ENCODE measurements at places on chromosomes 1 and 21.

- DNase-seq: no peak
Measured at GRCh38 chr1:245877976-245878375, 629.1 kb downstream of the SMYD3 start.

DNA sequence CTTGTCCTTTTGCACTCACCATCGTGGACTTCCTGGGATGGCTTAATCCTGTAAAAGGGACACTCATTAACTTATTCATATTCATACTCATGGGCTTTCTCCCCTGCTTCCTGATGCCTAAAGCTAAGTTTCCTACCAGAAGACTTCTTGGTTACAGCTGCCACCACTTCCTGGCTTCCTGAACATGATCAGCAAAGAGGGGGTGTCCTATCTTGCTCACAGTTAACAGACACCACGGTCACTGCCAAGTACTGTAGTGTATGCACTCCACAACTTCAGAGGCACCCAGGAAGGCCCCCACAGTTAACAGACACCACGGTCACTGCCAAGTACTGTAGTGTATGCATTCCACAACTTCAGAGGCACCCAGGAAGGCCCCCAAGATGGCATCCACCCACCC lies 177.8 kb downstream of the SIPA1L2 start:
- no peak for DNase-seq

- DNase-seq: no peak
Measured at GRCh38 chr1:202649553-202650392, 60.5 kb downstream of the SYT2 start.

GRCh38 chr21:38861056-38861455 lies 55.3 kb downstream of the ETS2 start:
- DNase-seq: no peak

GRCh38 chr1:90761781-90762589 lies 44.9 kb upstream of the BARHL2 start:
- DNase-seq: no peak

Data from stimulated activated CD4-positive, alpha-beta T cell treated with anti-CD3 and anti-CD28 coated beads, Interleukin-12 subunit alpha, Interleukin-12 subunit beta, amount 100 ng/mL, for 24 hours (primary cell).